GM12892 (cell line): ENCODE measurements at places on chromosomes 3 and 15.

DNA sequence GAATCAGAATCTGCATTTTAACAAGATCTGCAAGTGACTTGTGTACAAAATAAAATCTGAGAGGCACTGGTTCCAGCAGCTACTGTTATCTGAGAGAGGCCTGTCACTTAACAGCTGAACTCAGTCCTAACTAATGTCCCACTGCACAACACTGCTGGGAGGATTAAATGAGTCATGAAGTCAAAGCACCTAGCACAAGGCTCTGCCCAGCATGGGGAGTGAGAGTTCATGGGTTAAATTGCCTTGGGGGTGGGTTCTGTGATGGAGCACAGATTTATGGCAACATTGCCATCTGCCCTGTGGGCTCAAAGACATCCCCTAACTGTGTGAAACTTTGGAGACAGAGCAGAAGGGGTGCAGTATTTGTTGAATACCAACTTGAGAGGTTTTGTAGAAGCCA, 250.9 kb downstream of the PLCL2 start:
- DNase-seq, result no peak

DNA sequence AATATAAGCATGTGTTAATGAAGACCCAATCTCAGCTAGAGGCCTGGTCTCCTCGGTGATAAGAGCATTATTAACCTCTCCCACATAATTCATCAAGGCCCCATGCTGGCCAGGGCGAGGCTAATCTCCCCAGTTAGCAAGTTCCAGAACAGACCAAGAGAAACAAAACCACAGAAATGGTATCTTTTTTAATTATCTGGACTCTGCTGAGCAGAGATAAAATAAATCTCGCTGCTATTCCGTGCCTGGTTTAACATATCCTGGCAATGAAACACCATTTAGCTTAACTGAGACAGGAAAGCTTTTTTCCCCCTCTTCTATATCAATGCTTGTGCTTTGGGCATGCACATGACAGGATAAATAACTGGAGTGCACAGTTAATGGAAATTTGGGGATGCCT, 72.5 kb upstream of the ARHGEF3 start:
- no peak for DNase-seq

- no peak for DNase-seq
Observed at GRCh38 chr15:89081878-89082277, 6.4 kb upstream of the ABHD2 start.

DNA sequence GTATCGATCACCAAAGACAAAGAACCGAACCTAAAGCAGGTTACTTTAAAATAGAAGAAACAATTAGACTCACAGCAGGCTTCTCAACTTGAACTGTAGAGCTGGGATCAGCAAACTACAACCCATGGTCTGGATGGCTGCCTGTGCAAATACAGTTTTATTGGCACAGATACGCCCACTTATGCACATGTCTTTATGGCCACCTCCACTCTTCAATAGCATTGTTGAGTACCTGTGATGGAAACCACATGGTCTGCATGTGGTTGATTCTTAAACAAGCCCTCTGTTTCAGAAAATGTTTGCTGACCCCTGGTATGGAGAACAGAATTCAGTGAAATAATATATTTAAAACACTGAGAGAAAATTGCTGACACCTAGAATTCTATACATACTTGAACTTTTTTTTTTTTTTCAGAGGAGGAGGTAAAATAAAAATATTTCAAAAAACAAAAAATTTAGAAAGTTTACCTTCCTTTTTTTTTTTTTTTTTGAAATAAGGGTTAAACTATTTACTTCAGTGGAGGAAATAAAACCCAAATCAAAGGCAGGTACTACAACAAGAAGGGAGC, 263.8 kb upstream of the ATP10A start:
- DNase-seq, result no peak

GRCh38 chr3:137100326-137100725, 142.5 kb downstream of the IL20RB start:
- no peak for DNase-seq

DNA sequence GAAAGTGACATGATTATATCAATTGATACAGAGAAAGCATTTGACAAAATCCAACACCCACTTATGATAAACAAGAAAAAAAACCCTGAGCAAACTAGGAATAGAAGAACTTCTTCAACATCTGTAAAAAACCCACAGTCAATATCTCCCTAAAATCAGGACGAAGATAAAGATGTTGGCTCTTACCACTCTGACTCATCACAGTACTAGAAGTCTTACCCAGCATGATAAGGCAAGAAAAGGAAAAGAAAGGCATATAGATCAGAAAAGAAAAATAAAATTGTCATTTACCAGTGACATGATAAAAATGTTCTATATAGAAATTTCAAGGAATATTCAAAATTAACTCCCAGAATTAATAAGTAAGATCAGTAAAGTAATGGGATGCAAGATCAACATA, 7.2 kb upstream of the FBXW12 start:
- DNase-seq, result no peak

DNA sequence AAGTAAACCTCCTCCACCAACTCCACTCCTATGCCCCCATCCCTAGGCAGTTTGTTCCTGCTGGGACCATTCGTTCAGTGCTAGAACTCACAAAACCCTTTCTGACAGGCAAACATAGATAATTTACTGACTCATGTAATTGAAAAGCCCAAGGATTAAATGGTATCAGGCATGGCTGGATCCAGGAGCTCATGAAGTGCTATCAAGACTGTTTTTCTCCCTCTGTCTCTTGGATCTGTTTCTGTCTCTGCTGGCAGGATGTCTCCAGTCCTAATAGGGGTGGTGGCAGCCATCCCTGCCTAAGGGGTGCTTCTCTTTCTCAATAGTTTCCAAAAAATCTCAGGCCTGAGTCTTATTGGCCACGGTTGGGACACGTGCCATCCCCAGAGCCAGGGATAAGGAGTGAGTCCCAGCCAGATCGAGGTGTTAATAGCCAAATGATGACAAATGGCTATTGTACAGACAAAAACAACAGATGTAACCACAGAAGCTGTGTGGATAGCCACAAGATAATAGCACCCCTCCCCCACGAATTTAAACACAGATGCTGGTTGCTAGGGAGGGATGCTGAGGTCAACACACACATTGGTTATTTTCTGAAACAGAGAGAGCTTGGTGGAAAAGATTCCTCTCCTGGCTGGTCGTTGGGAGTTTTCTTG, 168.6 kb downstream of the SHQ1 start:
- DNase-seq, result no peak

DNA sequence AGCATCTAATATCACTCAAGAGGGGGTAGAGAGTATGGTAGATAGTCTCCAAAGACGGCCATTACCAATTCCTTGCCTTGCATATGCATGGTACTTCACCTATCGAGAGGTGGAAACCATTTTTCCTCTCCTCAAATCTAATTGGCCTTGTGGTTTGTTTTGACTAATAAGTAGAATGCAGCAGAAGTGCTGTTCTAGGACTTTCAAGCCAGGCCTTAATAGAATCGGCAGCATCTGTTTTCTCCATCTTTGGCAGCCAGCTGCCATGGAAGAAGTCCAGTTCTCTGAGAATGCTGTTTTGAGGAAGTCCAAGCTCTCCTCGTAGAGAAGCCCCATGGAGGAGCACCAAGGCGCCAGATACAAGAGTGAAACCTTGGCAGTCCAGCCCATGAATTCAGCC, 59.1 kb upstream of the RASGRP1 start:
- DNase-seq, result no peak

DNA sequence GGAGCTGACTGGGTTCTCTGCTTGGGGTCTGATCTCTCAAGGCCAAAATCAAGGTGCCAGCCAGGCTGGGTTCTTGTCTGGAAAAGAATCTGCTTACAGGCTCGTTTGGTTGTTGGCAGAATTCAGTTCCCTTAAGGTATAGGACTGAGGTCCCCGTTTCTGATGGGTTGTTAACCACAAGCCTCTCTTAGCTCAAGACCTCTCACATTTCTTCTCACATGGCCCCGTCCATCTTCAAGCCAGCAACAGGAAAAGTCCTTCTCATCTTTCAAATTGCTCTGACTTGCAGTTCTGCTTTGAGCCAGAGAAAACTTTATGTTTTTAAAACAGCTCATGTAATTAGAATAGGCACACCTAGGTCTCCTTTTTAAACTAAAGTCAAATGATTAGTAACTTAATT, 20.4 kb downstream of the UACA start:
- no peak for DNase-seq

DNA sequence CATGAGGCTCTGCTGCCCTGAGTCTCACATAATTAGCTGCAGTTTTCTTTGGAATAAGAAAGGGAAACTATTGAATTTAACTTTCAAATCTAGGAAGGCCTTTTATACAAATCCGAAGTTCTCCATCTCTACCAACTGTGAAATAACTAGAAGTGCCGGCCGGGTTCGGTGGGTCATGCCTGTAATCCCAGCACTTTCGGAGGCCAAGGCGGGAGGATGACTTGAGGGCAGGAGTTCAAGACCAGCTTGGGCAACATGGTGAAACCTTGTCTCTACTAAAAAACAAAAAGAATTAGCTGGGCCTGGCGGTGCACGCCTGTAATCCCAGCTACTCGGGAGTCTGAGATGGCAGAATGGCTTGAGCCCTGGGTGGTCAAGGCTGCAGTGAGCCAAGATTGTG, 43.6 kb downstream of the COL8A1 start:
- no peak for DNase-seq

DNA sequence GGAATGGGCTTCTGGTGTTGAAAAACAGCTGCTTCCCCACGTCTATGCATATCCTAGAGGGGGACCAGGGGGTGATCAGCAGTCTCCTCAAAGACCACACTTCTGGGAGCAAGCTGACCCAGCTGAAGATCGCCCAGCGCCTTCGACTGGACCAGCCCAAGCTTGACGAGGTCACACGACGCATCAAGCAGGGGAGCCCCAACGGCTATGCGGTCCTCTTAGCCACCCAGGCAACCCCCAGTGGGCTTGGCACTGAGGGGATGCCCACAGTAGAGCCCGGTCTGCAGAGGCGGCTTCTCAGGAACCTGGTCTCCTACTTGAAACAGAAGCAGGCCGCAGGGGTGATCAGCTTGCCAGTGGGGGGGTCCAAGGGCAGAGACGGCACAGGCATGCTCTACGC, 2.5 kb downstream of the RBM15B start:
- DNase-seq, result no peak

DNA sequence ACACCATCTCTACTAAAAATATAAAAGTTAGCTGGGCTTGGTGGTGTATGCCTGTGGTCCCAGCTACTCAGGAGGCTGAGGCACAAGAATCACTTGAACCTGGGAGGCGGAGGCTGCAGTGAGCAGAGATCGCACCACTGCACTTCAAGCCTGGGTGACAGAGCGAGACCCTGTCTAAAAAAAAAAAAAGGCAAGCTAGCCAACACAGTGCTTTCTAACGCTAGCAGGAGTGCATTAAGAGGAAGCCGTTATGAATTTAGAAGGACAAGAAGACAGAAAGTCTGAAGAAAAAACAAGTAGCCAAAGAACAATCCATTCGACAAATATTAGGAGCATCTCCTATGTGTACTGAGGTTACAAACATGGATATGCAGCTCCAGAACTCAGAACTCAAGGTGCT, 28.6 kb downstream of the BHLHE40 start:
- no peak for DNase-seq

DNA sequence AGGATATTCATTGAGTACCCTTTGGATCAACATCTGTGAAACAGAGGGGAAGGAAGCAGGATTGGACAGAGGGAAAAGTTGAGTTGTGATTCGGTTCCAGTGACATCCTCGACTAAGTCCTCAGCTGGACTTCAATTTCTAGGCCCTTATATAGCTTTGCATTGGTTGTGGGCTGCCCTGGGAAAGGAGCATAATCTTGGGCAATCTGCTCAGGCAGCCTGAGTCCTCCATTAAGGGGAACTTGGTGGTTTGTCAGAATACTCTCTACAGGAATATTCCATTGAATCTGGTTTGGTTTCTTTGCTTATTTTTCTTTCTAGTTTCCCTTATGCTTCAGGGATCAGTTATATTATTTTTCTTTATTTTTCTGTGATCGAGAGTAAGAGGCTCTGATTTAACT, 94.1 kb downstream of the TCF12 start:
- DNase-seq, result no peak

- DNase-seq, result no peak
Observed at GRCh38 chr3:100720426-100720825, 11.1 kb downstream of the TFG start.

DNA sequence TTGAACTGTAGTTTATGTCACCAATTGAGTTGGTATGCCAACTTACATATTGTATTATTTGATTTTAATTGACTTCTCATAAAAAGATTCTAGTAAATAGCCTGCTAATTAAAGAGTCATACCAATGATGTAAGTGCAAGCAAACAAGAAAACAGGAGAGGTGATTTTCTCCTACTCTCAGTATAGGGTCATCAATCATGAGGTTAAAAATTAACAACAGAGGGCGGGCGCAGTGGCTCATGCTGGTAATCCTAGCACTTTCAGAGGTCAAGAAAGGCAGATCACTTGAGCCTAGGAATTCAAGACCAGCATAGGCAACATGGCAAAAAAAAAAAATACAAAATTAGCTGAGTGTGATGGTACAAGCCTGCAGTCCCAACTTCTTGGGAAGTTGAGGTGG, 108.7 kb downstream of the MYO9A start:
- DNase-seq, result no peak

DNA sequence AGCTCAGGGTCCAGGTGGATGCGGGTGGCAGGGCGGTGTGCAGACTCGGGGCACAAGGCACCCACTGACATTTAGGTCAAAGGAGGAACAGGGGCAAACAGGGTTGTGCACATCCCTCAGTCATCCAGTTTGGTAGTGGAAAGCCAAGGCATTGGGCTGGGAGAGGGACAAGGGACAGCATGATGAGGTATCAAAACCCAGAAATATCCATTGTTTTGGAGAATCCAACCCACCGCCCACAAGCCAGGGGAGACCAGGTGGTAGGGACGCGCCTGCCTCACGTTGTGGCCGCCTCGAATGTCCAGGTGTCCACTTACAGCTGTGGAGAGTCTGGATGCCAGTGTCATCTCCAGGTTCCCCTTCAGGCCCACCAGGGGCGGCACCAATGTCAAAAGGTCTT, 33.3 kb downstream of the SLC41A3 start:
- DNase-seq, result no peak

GRCh38 chr3:49908373-49909199, 4.9 kb upstream of the MST1R start:
- no peak for DNase-seq

GRCh38 chr3:43734685-43735084, 43.9 kb downstream of the ABHD5 start:
- no peak for DNase-seq

DNA sequence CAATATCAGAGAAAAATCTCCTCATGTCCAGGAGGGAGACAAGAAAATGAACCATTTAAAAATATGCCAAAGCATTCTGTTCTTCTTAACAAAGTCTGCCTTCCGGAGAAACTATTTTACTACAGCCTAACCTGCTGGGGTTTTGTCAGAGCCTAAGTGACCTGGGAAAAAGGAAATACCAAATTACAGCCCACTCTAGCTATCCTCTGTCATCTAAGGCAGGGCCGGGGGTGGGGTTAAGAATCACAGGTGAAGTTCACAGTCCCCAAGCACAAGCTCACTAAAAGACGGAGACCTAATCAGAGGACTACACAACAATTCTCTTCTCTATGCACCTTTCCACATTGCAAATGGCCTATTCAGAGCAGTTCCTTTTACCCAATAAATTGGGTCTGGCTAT, 116.6 kb downstream of the TRIM42 start:
- no peak for DNase-seq

GRCh38 chr3:101720851-101721840, 3.3 kb upstream of the CEP97 start:
- DNase-seq, result no peak
